ENCODE measurements at places on chromosomes 7 and 10.
A peak's percentile ranks its signal among the peaks of the same experiment; 100 is the strongest.

GRCh38 chr7:118214833-118215182, 9.7 kb upstream of the ANKRD7 start:
- H3K27me3 ChIP-seq, result no peaks in the 10 kb centered on the region
- DNase-seq, result no peak
- peaks cover 9% of the 10 kb centered on the region for H3K36me3 ChIP-seq

DNA sequence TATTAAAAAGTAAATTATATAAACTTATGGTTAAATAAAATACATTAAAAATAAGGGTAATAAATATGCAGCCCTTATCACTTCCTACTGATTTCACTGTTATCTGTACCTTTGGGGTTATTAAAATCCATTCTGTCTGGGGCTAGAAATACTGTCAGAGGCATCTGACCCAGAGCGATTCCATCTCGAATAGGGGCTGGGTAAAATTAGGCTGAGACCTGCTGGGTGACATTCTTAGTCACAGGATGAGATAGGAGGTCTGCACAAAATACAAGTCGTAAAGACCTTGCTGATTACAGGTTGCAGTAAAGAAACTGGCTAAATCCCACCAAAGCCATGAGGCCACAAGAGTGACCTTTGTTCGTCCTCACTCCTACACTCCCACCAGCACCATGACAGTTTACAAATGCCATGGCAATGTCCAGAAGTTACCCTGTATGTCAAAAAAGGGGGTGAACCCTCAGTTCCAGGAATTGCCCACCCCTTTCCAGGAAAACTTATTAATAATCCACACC, 77.6 kb downstream of the COBL start:
- H3K27me3 ChIP-seq, result no peaks in the 10 kb centered on the region
- no peak for DNase-seq
- no peaks in the 10 kb centered on the region for H3K4me1 ChIP-seq

- no peak for DNase-seq
- no peaks in the 10 kb centered on the region for H3K36me3 ChIP-seq
These were observed 31.1 kb downstream of the SLC26A4 start for GRCh38 chr7:107691716-107692115.

DNA sequence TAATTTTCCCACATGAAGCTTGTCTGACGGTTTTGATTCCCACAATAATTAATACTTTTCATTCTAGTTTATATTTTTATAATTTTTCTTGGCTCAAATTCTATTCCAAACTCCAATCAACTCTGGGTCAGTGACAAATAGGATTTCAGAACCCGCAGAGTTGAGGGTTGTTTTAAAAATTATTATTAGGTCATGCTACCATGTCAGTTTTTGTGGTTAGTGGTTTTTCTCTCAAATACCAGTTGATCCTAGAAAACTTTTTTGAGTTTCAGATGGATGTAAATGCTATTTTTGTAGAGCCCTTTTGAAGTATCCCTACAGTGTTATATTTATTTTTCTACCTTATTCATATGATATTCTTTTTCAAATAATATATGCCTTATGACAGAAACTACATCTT, 237.4 kb downstream of the SEMA3D start:
- no peak overlapping the region for H3K4me3 ChIP-seq
- no peaks in the 10 kb centered on the region for H3K4me1 ChIP-seq
- no peaks in the 10 kb centered on the region for H3K27me3 ChIP-seq
- no peak overlapping the region for H3K27ac ChIP-seq
- DNase-seq, result no peak
- H3K36me3 ChIP-seq, result no peaks in the 10 kb centered on the region

DNA sequence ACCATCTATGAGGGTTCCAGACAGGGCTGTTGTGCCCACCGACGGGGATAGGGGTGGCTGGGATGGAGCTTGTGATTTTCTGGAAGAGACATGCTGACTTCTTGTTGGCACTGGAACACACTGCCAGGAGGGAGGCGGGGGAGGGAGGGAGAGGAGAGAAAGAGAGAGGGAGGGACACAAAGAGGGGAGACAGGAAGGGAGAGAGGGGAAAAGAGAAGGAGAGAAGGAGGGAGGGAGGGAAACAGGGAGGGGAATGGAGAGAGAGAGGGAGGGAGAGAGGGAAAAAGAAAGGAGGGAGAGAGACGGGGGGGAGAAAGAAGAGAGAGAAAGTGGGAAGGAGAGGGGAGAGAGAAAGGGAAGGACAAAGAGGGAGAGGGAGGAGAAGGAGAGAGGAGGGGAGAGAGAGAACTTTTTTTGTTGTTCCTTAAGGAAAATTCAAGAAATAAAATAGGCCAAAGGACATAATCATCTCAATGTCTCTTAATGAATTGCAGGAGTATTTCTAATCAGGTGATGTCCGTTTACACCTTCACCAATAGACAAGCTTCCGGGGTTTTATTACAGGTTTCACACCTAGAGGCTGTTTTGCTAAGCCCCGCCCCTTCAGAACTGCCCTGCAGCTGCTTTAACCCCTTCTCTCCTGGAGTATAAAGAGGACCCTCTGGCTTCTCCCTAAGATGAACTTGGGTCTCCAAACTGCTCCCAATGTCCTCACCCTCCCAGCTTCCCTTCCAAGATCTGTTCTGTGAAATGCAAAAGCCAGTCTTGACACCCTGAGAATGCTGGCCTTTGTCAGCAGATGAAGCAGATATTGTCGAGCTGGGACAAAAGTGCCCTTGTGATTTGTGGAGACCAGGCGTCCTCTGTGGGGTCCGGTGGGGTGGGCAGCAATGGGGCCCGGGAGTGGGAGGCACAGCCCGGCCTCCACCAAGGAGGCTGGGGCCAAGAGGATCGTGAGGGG, 82.0 kb upstream of the GTF2IRD1 start:
- peak; percentile 40 for DNase-seq
- H3K27ac ChIP-seq, result peak overlapping the region; percentile 54
- peaks cover 8% of the 10 kb centered on the region for H3K36me3 ChIP-seq
- no peaks in the 10 kb centered on the region for H3K27me3 ChIP-seq
- H3K4me1 ChIP-seq, result no peaks in the 10 kb centered on the region

DNA sequence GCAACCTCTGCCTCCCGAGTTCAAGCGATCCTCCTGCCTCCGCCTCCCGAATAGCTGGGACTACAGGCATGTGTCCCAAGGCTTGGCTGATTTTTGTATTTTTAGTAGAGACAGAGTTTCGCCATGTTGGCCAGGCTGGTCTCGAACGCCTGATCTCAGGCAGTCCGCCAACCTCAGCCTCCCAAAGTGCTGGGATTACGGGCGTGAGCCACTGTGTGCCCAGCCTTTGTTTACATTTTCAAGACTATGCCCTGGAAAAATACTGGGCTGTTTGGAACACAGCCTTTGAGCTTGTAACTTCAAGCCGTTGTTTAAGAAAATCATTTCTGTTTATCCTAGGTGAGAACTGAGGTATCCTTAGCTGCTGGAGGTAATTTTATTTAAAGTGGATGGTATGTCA, 1.9 kb downstream of the ZKSCAN1 start:
- peaks cover 37% of the 10 kb centered on the region for H3K36me3 ChIP-seq
- no peak overlapping the region for H3K27ac ChIP-seq
- DNase-seq, result no peak
- no peaks in the 10 kb centered on the region for H3K27me3 ChIP-seq

All from Calu3 (cell line).